CD4-positive, alpha-beta T cell treated with Interleukin-12 subunit alpha and Interleukin-12 subunit beta, for 1 hour (primary cell): ENCODE measurements at places on chromosomes 5 and 9.
A peak's percentile ranks its signal among the peaks of the same experiment; 100 is the strongest.

GRCh38 chr5:162393534-162393933 lies 326.0 kb downstream of the GABRG2 start:
- no peak for DNase-seq

GRCh38 chr9:122350577-122351355 lies 20.1 kb upstream of the PTGS1 start:
- DNase-seq, result peak; percentile 74

- DNase-seq, result no peak
Observed at GRCh38 chr5:151707567-151707966, 20.9 kb upstream of the SPARC start.

GRCh38 chr9:131610231-131610761 lies 65.0 kb downstream of the PRRT1B start:
- DNase-seq, result no peak

- no peak for DNase-seq
Observed at GRCh38 chr9:93025736-93026135, 32.8 kb upstream of the SUSD3 start.

DNA sequence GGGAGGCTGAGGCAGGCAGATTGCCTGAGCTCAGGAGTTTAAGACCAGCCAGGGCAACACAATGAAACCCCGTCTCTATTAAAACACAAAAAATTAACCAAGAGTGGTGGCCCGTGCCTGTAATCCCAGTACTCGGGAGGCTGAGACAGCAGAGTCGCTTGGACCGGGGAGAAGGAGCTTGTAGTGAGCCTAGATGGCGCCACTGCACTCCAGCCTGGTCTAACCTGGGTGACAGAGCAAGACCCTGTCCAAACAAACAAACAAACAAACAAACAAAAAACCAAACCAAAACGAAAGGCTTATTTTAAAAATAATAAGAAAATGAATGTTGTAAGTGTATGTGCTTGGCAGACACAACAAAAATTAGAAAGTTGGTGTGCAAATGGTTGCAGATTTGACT lies 536.3 kb upstream of the PTPRD start:
- no peak for DNase-seq
